ENCODE measurements at places on chromosomes 4 and X.

DNA sequence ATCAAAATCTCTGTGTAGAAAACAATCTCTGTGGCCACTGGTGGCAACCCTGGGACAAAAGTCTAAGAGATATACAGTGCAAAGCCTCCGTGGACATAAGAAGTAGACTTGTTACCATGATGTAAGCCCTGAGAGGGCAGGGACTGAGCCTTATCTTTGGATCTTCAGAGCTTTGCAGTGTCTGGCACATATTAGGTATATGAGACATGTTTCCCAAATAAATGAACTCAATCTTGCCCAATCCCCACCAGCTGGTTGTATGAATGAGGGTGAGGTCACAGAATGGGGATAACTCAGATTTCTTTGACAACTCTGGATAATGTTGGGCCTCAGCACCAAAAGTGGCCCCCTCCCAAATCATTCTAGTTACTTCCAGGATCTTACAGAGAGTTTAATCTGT is 511.4 kb upstream of the DIPK2B start:
- DNase-seq: no peak

GRCh38 chr4:76302826-76303438 is 3.6 kb upstream of the STBD1 start:
- DNase-seq: no peak

- DNase-seq: no peak
Observed at GRCh38 chrX:46754586-46755061, 4.3 kb downstream of the SLC9A7 start.

DNA sequence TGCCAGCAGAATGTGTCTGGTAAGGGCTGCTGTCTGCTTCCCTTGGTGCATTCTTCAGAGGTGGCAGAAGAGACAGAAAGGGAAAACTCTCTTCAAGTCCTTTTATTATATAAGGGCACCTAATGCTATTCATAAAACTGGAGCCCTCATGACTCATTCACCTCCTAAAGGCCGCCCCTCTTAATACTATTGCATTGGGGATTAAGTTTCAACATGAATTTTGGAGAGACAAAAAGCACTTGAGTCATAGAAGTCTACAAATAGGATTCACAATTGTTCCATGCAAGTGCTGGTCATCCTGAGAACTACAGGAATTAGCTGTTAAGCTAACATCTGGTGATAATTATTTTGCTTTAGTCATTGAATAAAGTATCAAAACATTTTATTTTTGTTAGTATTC is 349.5 kb downstream of the HS3ST1 start:
- DNase-seq: no peak

- DNase-seq: peak; percentile 27
Observed at GRCh38 chrX:136694431-136695087, 46.6 kb downstream of the CD40LG start.

GRCh38 chr4:12979797-12980196 is 504.3 kb downstream of the RAB28 start:
- no peak for DNase-seq

GRCh38 chrX:148610328-148610698 is 109.9 kb downstream of the AFF2 start:
- DNase-seq: no peak

GRCh38 chrX:140804292-140804691 is 94.7 kb downstream of the LINC00632 start:
- DNase-seq: no peak

DNA sequence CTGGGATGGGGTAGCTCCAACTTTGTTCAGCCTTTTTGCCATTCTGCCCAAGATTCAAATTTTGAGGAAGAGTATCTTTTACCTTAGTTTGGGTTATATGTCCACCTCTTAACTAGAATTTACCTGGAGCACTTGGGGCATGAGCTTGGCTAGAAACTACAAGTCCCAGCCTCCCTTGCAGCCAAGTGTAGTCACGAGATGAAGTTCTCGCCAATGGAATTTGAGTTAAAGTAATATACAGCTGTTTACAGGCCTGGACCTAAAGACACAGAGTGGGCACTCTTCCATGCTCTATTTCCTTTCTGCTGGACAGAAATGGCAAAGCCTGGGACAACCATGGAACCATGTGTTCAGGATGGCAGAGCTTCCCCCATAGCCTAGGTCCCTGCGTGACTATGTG is 233.6 kb upstream of the GATB start:
- no peak for DNase-seq

DNA sequence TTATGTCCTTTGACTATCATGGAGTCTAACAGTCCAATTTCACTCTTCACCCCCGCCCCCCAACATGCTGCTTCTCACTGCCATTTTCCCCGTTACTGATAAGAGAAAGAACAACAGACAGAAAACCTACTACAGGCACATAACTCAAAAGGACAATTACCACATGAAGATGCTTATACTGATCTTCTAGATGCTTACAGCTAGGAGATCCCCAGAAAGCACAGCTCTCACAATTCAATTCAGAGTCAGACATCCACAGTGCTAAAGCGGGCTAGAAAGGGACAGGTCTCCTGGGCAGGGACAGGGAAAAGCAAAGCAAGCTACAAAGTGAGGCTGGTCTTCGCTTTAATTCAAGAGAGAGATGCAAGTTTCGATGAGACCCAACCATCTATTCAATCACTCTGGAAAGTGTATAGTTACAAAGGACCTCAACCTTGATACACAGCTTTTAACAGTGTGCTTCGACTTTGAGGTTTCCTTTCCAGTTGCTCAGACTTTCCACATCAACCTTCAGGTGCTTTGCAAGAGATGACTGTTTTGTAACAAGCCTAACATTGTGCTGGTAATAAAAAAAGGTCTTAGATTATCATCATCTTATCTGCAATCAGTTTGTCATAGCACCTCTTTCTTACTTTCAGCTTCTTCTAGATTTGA is 60.9 kb downstream of the LEF1 start:
- no peak for DNase-seq

DNA sequence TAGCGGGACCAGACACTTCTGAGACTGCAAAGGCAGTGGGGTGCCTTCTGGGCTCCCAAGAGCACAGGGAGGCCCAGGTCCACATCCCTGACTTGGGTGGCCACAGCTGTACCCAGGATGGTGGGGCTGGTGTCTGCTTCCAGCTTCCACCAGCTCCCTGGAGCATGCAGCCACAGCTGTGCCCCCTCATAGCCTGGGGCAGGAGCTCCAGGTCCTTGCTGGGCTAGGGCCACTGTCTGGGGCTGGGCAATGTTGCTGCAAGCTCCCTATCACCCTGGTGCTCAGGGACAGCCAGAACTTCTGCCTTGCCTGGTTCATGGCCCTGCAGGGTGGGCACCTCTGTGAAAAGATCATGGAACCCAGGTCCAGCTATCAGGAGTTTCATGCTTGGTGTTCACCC is 673.9 kb downstream of the SH3BGRL start:
- no peak for DNase-seq

GRCh38 chr4:31467781-31468180 is 747.6 kb downstream of the PCDH7 start:
- no peak for DNase-seq

- DNase-seq: no peak
Observed at GRCh38 chr4:6868386-6868785, 41.2 kb upstream of the TBC1D14 start.
